ENCODE measurements at places on chromosomes 3 and 15.

- no peak for DNase-seq
Observed at GRCh38 chr15:65361708-65362459, 15.9 kb downstream of the IGDCC3 start.

- DNase-seq: no peak
Observed at GRCh38 chr15:61393524-61393923, 164.4 kb upstream of the RORA start.

DNA sequence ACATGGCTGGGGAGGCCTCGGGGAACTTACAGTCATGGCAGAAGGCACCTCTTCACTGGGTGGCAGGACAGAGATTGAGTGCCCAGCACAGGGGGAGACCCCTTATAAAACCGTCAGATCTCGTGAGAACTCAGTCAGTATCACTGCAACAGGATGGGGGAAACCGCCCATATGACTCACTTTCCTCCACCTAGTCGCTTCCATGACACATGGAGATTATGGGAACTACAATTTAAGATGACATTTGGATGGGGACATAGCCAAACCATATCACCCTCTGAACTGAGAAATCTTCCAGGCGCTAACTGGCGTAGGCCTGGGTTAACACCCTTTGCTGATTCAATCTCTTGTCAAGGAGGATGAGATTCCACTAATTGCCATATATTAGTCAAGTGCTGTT lies 392.3 kb downstream of the FEZF2 start:
- no peak for DNase-seq

- no peak for DNase-seq
Observed at GRCh38 chr15:67037694-67038093, 27.7 kb upstream of the SMAD3 start.

DNA sequence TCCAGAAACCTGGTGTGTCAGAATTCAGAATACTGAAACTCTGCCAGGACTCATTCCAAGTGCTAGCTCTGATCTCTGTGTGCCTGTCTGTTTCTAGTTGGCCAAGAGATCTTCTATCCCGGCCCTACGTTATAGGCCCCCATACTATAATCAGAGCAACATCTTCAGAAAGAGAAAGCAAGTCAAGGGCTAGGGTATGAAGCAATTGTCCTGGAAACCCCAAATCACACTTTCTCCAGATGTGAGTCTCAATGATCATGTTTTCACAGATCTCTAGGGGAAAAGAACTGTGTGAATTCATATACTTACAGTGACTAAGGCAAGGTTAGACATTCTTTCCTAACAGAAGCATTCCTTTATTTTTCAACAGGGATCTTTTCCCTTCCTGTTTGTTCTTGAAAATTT lies 309.7 kb downstream of the SLC9A9 start:
- no peak for DNase-seq

- no peak for DNase-seq
Observed at GRCh38 chr3:140753865-140754754, 76.2 kb downstream of the TRIM42 start.

DNA sequence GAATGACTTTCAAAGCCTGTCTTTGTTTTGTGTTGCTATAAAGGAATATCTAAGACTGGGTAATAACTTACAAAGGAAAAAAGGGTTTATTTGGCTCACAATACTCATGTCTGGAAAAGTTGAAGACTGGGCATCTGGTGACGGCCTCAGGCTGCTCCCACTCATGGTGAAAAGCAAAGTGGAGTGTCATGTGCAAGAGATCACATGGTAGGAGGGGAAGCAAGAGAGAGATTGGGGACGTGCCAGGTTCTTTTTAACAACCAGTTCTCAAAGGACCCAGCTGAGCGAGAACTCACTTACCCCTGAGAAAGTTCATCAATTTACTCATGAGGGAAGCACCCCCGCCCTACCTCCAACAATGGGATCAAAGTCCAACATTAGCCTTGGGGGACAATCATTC lies 929.4 kb downstream of the ROBO1 start:
- DNase-seq: no peak
